Tongue (tissue), 3 donors: ENCODE measurements at places on chromosomes 7 and 10. TPM values are rescaled to one million over a fixed set of nuclear protein-coding genes. Genes with fewer than 3 reads are reported as not detected.

DNA sequence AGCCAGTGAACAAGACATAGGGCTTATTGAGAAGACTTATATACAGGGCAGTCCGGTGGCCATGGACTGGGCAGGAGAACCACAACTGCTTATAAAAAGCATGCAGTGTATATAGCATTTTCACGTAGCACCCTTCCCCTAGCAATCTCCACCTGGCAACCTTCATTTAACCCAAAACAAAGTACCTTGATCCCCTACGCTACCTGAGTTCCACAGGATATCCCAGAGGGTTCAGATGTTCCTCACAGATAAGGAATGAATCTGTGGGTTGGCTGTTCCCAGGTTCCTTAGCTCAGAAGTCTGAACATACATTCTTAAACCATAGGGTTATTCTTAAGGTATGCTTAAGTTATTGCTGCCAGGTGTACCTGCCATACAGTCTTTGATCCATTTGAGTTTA is 22.0 kb upstream of the TNKS2 start:
- DNase-seq: no peak

The ANKMY2 gene
- total RNA-seq: 33.5 TPM

The MMP21 gene
- total RNA-seq: 0.41 TPM

The CPA4 gene
- 2.4 TPM for total RNA-seq

The GIMAP5 gene
- total RNA-seq: 23.8 TPM

DNA sequence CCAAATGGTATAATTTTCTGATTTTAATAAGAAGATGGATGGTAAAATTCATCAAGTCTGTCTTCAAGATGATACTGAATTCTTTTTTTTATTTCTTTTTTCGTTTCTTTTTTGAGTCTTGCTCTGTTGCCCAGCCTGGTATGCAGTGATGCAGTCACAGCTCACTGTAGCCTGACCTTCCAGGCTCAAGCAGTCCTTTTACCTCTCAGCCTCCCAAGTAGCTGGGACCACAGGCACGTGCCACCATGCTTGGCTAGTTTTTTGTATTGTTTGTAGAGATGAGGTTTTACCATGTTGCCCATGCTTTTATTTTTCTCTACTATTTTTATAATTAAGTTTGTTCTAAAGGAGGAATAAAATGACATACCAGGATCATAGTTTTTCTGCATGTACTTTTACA is 52.1 kb upstream of the HELLS start:
- DNase-seq: no peak

The TRIL gene
- total RNA-seq: 23.9 TPM

GRCh38 chr7:4683043-4683883 is 1.2 kb downstream of the FOXK1 start:
- no peak for DNase-seq

DNA sequence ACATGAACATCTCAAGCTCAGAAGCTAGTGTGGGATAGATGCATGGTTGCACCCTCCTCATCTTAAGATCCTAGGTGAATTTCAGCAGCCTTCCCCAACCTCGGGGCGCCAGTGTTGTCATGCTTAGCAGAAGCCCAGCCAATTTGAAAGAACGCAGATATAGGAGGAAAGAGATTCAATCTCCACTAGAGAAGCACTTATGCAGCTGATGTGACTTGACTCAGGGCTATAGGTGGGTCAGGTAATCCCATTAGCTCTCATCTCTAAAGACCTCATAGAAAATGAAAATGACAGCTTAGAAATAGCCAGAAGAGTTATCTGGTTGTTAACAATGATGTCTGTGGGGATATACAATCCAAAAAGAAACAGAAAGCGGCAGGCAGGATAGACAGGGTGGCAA is 310.5 kb downstream of the GPAM start:
- DNase-seq: no peak

DNA sequence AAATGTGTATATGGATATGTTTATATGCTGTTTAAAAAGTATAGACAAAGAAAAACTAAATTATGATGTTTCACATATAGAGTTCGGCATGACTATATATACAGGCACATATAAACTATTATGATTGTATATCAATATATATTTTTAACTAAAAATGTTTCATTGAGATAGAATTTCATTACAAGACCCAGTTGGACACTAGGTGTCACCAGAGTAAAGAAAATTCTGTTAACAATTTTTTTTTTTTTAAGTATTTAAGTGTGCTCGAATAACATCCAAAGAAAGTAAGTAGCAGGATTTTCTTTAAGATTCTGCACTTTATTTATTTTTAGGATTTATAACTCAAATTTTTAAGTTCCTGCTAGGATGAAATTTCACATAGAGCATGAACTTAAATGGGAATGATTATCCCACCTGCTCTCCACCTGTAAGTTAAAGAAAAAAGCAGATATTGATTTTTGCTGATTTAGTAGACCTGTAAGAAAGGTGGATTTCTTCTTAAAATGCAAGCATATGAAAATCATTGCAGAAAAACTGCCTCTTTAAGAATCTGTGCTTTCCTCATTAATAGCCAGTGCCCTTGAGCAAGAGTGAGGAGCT is 961.5 kb downstream of the PCDH15 start:
- peak; percentile 61 for DNase-seq

GRCh38 chr10:126425032-126425431 is 36.8 kb upstream of the ADAM12 start:
- DNase-seq: no peak

GRCh38 chr10:22420787-22421517 is 75.7 kb downstream of the SPAG6 start:
- no peak for DNase-seq

DNA sequence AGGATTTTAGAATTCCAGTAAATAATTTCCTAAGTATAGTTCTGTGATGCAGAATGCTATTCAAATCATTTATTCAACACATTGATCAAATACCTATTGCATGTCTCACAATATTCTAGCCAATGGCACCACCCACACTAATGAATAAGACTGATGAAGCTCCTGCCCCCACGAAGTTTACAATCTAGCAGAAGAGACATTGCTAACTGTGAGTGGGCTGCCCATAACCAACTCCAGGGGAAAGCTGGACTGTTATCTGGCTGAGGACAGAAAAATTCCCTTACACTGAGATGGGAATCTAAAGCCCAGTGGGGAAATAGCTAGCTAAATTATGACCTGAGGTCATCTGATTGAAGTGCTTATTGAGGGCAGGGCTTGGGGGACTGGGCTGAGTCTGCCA is 128.8 kb upstream of the LYZL2 start:
- no peak for DNase-seq

- DNase-seq: no peak
Measured at GRCh38 chr7:158395780-158396278, 191.8 kb downstream of the PTPRN2 start.

The CC2D2B gene
- 2.2 TPM for total RNA-seq

DNA sequence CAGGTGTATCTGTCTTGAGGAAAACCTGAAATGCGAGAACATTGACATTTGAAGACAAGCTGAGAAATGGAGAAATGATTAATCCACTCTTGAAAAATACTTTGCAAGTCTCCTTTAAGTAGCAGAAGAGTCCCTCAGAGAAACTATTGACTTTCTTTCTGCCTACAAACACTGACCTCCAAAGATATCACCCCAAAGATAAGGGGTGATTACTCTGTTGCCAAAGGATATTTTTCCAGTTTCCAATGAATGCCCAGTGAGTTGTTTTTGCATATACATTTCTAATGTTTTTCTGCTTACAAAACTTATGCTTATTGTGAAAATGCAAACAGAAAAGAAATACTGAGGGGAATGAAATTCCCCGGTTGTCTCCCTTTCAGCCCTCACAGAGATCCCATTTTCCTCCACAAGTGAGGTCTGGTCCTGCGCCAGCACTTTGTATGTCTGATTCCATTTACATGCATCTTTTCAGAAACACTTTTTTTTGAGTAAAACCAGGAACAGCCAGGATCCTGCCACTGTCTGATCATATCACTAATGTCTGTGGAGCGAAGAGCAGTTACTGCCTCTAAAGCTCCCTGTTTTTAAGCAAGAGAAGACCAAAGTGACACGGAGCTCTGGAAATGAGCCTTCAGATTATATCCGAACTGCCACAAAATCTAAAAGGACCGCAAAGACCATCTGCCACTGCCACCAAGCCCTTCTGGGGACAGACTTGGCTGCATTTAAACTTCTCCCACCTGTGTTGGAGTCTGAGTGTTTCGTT is 82.9 kb upstream of the PDCD4 start:
- DNase-seq: peak; percentile 65

GRCh38 chr10:91389636-91390512 is 20.3 kb upstream of the HECTD2 start:
- peak; percentile 84 for DNase-seq

DNA sequence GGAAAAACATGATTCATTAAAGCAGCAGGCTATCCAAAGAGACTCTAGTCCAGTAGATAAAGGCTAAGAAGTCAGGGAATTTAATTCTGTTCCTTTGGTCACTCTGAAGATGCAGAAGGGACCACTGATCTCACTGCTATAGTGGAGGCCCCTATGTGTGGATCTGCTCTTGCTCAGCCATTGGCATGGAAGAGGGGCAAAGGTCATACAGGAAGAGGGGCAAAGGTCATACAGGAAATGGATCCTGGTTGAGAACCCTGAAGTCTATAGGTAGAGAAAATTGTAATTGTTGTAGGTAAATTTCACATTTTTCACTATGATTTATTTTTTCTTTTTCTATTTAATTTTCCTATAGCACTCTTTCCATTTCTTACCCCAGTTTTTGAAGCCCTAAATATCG is 21.6 kb downstream of the OR2AE1 start:
- no peak for DNase-seq

- DNase-seq: no peak
Measured at GRCh38 chr7:18059171-18059570, 31.5 kb upstream of the PRPS1L1 start.

The CCDC7 gene
- 129 TPM for total RNA-seq

- no peak for DNase-seq
Measured at GRCh38 chr7:111780527-111780926, 218.2 kb upstream of the IMMP2L start.

- peak; percentile 26 for DNase-seq
Measured at GRCh38 chr10:66505003-66505657, 420.7 kb upstream of the LRRTM3 start.

The LEP gene
- total RNA-seq: not detected

The RET gene
- 12.0 TPM for total RNA-seq

GRCh38 chr10:93711891-93712290 is 9.5 kb upstream of the FRA10AC1 start:
- DNase-seq: no peak

GRCh38 chr7:8441106-8441965 is 7.9 kb downstream of the NXPH1 start:
- no peak for DNase-seq

DNA sequence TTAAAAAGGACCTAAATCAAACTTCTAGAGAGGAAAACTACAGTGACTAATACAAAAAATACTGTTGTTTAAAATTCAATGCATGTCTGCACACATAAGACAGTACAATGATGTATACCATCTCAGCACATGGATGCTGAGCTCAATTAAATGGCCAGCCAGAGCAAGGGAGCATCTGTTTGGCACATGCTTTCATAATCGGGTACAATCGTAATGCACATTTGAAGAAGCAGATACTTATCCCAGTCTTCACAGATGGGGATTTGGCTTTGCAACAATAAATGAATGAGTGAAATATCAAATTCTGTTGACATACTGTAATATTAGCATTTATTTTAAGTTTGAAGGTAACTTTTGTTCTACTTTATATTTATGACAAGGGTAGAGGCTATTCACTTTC is 187.8 kb downstream of the CRPPA start:
- no peak for DNase-seq

- DNase-seq: peak; percentile 41
Measured at GRCh38 chr10:118259288-118259906, 82.7 kb downstream of the FAM204A start.

The CALN1 gene
- total RNA-seq: 1.3 TPM

DNA sequence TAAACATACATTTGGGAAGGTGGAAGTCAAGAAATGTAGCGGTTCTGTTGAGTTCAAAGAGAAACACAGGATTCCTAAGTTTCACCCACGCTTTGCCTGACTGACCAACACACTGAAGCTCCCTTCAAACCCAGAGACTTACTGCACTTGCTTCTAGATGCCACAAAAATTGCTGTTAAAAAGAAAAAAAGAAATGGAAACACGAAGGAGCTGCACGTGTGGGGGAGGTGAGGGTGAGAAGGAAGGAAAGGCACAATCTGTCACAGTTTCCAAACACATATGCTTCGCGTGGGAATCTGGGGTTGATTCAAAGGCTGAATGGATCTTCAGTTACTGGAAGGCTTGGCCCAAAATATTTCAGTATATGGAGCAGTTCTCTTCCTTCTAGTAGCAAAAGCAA is 495.6 kb downstream of the DNAJB6 start:
- DNase-seq: no peak

The NKX2-3 gene
- 6.2 TPM for total RNA-seq

The FAM180A gene
- 1.4 TPM for total RNA-seq

DNA sequence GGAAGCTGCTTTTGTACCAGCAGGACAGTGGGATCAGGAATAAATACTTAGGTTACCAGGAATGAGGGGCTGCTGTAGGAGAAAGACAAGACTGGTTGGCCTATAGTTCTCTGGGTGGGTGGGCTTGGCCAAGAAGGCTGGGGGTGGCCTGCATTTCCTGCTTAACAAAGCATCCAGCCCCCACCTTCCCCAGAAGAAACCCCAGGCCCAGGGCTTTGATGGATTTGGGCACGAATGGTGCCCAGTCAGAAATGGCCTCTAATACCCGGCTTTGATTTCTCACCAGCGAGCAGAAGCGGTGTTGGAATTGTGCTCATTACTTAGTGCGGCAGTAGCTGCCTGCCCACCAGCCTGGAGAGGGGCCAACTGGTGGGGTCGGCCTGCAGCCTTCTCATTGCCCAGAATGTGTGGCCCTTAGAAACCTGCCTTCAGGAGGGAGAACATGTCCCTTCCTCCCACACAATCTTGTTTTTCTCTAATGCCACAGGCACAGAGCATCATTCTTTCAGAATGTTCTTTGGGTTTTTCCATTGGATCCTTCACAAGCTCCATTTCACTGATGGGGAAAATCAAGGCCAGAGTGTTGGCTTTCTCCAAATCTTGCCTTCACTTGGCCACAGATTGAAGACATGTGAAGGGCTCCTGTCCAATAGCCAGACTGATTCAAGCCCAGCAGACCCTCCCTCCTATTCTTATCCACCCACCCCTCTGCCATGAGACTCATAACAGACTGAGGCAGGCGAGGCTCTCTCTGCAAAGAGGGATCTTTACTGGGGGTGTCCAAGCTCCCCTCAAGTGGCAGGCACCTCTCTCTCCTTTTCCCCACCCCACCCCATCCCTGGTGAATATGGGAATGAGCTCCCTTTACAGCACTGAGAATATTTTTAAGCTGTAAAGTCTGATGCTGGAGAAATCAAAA is 2.5 kb downstream of the UNC5B start:
- DNase-seq: no peak

The ZCWPW1 gene
- 2.1 TPM for total RNA-seq

The FOXP2 gene
- total RNA-seq: 25.8 TPM

The IDI2 gene
- not detected for total RNA-seq

The XPNPEP1 gene
- total RNA-seq: 68.7 TPM

- no peak for DNase-seq
Measured at GRCh38 chr7:23672033-23672432, 8.0 kb upstream of the FAM221A start.
